ENCODE measurements at places on chromosomes 3 and 15.

- no peak for DNase-seq
These were observed 174.9 kb downstream of the XXYLT1 start for GRCh38 chr3:195096053-195096452.

- DNase-seq = no peak
These were observed 389.9 kb upstream of the RGMA start for GRCh38 chr15:93478947-93479346.

DNA sequence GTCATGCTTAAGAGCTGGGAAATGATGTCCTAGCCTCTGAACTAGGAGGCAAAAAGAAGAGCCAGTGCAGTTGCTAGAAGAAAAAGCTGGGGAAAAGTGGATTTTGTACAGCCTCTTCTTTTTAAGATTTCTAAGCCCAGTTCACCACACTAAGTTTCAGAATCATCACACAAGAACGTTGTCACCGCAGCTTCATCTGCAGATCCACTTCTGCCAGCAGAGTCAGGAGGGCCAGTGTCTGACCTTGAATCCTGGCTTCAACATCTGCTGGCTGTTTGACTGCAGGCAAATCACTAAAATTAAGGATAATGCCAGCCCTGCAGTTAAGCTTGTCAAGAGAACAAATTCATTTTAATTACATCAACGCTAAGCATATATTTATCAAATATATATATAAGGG, 36.2 kb downstream of the HDC start:
- DNase-seq = no peak

DNA sequence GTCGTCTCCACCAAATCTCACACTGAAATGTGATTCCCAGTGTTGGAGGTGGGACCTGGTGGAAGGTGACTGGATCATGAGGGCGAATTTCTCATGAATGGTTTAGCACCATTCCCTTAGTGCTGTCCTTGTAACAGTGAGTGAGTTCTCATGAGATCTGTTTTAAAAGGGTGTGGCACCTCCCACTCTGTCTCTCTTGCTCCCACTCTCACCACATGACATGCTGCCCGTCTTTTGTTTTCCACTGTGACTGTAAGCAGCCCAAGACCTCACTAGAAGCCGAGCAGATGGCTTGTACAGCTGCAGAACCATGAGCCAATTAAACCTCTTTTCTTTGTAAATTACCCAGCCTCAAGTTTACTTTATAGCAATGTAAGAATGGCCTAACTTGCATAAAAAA, 21.2 kb downstream of the RAD18 start:
- DNase-seq = no peak

- DNase-seq = no peak
These were observed 57.1 kb upstream of the GK5 start for GRCh38 chr3:142282503-142282902.

DNA sequence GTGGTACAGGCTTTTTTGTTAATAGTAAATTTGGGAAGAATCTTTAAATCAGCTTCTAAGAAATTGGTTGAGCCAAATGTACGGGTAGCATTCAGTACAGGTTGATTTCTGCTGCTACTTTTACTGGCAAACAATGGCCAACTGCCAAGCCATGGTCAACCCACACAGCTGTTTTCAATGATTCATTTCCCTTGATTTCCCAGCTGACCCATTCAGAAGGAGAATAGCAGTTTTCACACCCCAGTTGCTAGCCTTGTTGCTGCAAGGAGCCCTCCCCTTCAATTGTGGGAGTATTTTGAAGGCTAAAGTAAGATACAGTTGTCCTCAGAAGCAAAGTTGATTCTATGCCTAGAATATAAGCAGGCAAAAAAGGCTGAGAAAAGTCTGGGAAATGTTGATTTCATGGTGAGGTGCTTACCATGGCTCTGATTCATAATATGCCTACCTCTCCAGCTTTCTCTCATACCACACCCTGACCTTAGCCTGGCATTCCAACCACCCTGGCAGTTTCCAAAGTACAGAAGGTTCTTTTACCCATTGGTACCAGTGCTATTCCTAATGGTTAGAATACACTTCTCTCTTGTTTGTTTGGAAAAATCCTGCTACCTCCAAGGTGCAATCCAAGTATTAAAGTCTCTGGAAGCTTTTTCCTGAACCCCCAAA, 320.3 kb upstream of the TGFBR2 start:
- peak; percentile 52 for DNase-seq

- DNase-seq = no peak
These were observed 999.0 kb downstream of the TUSC7 start for GRCh38 chr3:117708601-117709000.

DNA sequence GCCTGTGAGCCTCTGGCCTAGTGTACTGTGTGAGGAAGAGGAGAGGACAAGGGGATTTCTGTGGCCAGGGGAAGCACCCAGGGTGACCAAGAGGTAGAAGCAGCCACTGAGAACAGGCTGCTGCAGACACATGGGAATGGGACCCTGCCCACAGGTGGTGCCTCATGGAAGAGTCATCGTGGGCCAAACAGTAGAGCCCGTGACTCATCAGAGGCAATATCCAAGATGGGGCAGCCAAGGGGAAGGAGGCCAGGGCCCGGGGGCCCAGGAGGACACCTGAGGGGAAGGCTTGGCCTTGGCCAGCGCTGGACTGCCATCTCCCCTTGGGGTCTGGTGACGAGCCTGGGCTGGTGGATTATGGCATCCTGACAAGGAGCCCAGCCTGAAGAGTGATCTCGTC, 275.0 kb upstream of the LYSMD4 start:
- no peak for DNase-seq

DNA sequence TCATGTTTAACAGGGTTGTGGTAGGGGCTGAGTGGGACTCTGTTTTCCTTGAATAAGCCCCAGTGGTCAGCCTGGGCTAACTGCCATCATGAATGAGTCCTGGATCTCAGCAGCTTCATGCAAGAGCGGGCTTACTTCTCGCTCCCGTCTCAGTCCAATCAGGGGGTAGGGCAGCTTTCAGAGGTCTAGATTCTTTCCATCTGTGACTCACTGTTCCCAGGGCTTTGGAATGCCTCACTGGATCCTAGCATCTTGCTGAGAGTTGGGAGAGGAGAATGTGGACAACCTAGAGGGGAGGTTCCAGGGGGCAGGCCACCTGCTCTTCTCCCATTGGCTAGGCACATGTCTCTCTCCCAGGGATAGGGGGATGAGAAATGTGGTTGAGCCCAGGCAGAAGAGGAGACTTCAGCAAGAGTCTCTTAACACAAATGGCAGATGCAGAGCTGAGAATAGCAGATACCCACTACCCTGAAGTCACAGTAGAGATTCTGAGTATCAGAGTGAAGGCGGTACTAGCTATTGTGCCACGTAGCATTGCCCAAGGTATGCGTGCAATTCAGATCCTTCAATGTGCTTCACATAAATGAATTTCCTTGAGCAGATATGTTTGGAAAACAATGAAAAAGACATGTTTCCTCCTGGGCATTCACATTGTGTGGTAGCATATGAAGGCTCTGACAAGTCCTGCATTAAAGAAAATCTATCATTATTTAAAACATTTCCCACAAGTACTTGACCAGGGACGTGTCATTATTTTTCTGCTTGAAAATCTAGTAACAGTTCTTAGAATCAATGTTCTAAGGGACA, 257.7 kb upstream of the PROK2 start:
- no peak for DNase-seq

DNA sequence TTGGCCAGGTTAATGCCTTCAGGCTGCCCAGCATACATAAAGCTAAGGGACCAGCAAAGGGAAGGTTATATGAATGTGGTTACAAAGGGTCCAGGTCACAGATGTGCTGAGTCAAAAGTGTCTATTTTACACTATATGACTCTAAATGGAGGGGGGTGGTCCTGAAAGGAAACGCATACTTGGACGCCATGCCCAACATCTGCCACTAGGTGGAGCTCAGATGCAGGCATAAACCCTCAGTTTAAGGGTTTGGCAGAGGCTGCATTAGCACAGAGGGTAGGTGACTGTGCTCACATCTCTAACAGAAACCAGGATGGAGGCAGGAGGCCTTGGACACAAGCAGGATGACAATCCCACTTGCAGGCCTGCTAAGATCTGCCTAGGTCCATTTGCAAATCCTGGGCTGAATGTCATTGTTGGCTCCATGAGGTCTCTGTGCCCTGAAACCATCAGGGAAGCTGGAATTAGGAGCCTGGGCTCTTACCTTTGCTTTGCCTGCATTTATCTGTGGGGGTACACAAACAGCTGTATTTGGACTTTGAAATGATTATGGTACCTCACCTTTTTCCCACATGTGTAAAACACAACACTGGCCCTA, 55.8 kb downstream of the ZNF621 start:
- peak; percentile 79 for DNase-seq

DNA sequence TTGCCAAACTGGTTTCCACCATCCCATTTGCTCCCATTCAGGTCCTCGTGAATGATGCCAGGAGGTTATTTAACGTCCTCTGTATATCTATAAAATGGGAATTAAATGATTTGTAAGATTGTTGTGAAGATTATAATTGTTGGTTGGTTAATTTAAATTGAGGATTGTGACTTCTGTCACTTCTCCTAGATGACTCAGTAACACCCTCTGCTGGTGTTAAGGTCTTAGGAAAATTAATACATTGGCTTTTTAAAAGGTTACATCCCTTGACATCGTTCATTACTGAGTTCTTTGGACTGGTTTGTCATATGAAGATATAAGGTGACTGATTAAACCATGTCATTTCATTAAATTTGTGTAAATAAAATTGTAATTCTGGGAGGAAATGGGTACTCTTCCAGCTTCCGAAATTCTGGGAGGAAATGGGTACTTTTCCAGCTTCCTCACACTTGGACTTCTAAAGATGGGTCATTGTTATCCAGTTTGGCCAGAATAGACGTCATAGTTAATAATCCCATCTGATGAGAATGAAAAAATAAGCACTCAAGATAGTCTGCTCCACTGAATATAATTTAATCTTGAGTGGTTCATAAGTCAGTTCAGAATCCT, 33.3 kb upstream of the PAQR5 start:
- DNase-seq = no peak

- peak; percentile 79 for DNase-seq
These were observed 23.2 kb upstream of the VILL start for GRCh38 chr3:37967260-37967881.

Data from activated CD4-positive, alpha-beta T cell treated with anti-CD3 and anti-CD28 coated beads for 36 hours (primary cell).